Stimulated activated CD8-positive, alpha-beta memory T cell treated with anti-CD3 and anti-CD28 coated beads, Interleukin-2, amount 100 ng/mL, for 48 hours (primary cell): ENCODE measurements at places on chromosomes 7 and 10.

DNA sequence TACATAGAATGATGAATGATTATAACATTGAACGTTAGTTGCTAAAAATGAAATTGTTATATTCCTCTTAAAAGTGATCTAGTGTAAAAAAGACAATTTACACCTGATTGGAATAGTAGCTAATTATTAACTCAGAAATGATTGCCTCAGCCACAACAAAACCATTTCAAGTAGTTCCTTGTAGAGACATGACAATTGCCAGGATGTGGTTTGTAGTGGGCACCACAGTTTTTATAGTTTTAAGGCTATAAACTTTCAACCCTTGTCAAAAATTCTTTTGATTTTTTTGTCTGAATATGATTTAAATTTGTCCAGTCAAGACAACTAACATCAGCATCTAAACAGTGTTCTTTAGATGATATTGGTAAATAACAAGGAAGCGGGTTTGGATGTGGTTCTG lies 145.2 kb downstream of the SUGCT start:
- DNase-seq, result no peak

DNA sequence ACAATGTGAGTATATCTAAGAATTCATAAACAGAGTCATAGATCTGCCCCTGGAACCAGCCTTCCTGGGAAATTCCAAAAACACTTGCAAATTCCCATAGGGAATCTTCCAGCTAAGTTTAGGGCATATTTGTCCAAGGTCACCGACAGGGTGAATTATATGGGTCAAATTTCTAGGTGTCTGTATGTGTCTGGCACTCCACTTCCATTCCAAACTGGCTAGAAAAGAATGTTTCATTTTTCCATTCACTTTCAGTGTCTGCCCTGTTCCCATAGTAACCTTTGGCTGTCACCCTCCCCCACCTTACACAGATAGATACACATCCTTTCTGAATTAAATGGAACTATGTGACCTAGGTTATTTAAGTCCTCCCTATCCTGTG lies 230.9 kb downstream of the CREB5 start:
- DNase-seq, result no peak

GRCh38 chr7:139089118-139089517 lies 20.4 kb downstream of the ZC3HAV1 start:
- no peak for DNase-seq

DNA sequence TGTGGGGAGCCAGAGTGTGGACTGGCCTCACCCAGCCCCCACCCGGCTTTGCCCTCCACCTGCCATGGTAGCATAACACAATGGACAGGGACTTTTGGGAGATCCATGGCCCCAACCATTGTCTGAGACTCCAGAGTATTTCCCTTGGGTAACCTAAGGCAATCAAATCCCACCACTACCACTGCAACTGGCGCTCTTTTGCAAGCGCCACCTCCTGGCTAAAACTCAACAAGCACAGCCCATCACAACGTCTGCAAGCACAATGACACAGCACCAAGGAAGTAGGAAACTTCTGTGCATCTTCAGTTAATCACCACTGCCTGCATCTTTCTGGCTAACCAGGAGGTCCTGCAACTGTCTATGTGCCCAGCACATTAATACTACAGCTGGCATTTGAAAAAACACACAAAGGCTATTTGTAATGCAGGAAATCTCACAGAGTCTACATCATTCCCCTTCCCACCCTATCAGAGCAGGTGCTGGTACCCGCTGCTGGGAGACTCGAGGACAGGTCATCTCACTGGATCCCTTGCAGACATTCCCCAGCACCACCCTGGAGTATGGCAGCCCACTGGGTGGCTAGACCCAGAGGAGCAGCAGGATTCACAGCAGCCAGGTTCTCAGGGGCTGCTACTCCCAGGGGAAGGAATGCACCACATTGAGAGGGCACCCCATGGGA lies 27.7 kb downstream of the ANKRD26 start:
- DNase-seq, result no peak

GRCh38 chr10:112562809-112563663 lies 116.0 kb downstream of the VTI1A start:
- DNase-seq, result no peak

- DNase-seq, result no peak
These were observed 51.8 kb downstream of the SUGCT start for GRCh38 chr7:40186586-40186985.

DNA sequence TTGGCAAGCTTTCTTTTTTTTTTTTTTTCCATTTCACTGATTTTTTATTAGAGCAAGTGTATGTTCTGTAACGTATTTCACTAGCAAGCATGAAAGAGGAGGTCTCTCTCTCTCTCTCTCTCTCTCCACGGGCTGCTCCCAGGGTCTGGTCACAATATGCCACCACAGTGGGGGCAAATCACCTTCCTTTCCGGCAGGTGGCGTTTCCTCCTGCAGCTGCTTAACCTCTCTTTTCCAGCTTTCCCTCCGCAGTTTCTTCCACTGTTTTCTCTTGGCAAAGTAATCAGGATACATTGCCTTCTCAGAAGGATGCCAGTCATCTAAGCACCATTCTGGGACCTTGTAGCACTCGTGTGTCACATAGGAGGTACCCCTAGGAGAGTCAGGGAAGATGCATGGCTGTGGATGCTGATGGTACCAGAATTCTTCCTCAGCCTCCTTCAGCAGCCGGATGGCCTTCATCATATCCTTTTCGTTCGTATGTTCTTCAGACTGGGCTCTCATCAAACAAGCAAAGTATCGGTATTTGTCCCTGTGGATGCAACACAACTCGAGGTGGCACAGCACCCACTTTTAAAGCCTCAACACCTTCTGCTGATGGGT lies 197.3 kb upstream of the PODXL start:
- no peak for DNase-seq

DNA sequence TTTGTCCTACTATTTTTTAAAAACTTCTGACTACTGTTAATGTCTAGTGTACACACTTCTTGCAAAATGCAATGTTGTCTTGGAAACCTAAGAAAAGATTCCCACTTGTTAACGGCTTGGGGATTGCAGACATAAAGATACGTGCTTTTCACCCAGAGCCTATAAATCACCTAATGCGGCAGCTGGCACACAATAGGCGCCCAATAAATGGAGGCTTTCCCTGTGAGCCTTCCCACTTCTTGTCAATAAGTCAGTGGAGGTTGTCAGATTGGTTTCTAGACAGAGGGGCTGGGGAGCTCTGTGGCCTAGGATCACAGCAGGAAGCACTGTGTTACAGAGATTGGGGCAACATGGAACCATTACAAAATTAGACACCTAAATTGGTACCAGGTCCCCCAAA lies 74.7 kb downstream of the VSTM4 start:
- no peak for DNase-seq

GRCh38 chr7:20442951-20443350 lies 112.3 kb downstream of the ITGB8 start:
- no peak for DNase-seq

- DNase-seq, result no peak
These were observed 19.8 kb downstream of the PNLIP start for GRCh38 chr10:116565534-116565933.

- no peak for DNase-seq
These were observed 4.2 kb downstream of the PARP12 start for GRCh38 chr7:140058517-140058916.
